Stimulated activated CD8-positive, alpha-beta memory T cell treated with anti-CD3 and anti-CD28 coated beads, Interleukin-4, amount 100 ng/mL, for 1 hour (primary cell): ENCODE measurements at places on chromosomes 4 and X.
A peak's percentile ranks its signal among the peaks of the same experiment; 100 is the strongest.

DNA sequence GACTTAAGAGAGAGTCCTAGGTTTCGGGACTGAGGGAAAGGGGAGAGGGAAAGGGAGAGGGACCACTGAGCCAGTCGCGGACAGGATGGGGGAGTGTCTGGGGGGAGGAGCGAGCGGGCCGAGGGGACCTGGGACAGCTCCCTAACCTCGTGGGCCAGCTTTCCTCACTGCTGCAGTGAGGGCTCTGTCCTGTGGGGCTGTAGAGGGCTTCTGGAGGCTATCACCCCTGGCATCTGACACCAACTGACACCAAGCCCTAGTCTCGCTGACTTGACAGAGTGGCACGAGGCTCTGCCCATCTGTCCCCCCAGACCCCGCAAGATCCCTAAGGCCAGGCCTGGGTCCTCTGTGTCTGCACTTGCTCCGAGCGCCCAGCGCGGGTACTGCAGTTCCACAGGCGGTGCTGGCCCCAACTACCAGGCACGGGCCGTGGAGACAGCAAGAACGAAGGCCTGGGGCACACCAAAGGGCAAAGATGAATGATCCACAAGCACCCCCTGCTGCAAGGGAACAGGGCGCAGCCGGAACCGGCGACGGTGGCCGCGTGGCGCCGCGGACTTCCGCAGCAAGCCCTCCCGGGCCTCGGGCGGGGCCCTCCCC, 465 bp downstream of the HAUS7 start:
- no peak for DNase-seq

DNA sequence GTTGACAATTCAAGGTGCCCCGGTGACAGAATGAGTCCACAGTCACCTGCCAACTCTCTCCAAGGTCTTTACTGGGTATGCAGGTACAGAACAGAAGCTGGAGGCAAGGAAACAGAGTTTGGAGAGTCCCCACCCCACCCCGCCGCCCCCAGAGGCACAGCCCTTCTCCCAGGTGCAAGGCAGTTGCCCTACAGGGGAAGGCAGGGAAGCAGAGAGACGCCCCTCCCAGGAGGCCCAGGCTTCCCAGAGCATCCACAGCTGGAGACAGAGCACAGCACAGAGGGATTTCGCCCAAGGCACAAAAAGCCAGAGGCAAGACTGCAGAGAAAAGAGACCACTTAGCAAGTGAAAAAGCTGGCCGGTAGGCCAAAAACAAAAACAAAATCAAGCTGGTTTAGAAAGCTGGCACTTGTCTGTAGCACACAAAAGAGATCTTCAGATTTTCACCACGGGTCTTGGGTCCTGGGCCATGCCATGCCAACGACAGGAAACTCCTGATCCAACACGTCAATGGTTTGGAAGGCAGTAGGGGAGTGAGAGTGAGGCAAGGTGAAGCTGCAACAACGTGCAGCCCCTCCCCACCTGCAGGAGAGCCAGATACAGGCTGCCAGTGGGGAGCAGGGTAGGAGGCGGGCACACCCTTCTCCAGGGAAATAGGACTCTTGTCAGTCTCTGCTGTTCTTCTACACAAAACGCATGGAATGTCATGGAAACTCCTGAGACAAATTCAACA, 113.3 kb downstream of the AFAP1 start:
- DNase-seq: no peak

DNA sequence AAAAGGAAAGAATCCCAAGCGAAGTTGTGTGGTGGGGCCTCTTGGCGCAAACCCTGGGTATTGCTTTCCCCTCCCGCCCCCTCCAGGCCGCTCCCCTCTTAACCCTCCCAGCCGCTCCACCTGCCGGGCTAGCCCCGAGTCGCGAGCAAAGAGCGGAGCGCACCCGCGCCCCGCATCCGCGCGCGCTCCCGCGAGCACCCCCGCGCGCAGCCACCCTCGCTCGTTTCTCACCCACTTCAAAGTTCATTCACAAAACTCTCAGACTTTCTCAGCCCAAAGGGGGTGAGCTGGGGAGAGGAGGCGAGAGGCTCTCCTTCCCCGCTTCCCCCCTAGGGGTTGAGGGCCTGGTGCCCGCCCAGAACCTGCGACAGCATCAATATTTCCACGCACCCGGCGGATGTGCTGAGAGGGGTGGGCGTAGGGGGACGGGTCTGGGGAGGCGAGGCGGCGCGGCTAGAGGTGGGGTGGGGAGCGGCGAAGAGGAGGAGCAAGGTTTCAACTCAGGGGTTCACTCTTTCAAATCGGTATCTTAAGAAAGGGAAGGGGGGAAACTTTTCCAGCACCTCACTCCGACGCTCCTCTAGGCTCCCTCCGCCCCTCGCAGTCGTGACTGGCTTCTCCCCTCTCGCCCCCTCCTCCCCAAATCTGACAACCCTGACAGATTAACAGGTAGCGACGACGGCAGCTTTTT, 1.8 kb downstream of the MAML3 start:
- DNase-seq: peak; percentile 36

DNA sequence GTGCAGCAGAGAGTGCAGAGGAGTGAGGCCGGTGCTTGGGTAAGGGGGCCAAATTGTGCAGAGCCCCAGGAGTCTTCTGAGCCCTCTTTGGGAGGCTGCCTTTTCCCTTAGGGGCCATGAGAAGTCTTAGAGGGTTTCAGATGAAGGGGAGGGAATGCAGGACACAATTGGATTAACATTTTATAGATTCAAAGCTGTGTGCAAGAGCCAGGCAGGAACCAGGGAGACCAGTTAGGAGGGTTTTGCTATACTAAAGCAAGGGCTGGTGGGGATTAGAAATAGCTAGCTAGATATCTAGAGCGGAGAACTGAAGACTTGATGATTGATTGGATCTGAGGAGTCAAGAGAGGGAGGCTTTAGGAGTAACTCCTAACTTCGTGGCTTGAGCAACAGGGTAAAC, 49.5 kb upstream of the SETD7 start:
- DNase-seq: no peak

- DNase-seq: peak; percentile 3
These were observed 134.1 kb downstream of the OR13H1 start for GRCh38 chrX:131677655-131678628.

GRCh38 chr4:182578402-182578801, 335.2 kb downstream of the TENM3 start:
- no peak for DNase-seq

DNA sequence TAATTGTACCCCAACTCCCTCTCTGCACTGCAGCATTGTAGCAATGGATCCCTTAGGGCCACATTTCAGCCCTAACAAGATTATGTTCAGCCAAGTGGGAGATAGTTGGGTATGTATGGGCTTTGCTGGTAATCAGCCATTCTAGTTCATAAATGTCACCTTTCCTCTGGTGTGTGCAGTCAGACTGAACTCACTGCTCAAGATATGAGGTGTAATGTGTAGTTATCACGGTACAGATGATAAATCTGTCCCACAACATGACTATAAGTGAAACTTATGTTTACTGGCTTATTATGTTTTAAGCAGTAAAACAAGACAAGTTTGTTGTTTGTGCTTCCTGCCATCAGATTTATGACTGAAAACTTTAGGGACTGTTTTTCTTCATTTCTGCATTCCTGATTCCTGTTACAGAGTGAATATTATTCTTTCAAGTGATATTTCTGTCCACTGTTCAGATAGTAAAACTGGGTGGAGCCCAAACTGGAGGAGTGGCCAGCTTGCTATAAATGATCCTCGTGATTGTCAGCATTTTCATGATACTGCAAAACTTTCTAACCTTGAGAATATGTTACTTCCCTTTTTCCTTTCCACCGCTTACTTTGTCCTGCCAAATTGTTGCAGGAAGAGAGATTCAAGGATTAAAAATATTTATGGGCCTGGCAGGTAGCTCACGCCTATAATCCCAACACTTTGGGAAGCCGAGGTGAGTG, 44.9 kb downstream of the ANAPC4 start:
- no peak for DNase-seq

DNA sequence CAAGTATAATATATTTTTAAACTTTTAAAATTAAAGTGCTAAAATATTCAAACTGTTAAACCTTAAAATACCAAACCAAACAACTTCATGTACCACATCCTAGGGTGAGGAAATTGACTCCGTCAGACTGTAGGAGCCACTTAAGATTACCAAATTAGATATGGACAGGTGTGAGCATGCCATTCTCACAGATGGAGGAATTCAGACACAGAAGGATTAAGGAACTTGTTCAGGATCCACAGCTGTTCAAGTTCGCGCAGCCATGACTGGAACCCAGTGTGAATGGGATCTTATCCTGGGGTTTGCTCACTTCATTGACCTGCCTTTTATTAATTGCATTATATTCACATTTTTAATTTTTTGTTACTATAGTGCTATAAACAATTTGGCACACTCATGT, 224.9 kb upstream of the PCDH7 start:
- no peak for DNase-seq

DNA sequence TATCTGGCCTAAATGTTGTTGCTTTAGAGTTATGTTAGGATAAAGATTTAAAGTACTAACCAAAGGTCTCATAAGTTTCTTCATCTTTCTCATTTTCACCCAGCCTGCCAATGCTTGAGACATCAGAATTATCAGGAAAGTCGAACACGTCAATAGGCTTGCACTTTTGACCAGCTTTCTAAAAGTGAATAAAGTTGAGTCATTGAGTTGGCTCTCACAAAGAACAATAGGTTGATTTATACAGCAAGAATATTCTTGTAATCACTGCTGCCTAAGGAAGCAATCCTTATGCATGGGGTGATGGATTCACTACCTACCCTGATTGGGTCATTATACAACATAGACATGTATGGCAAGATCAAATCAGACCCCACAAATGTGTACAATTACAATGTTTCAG, 5.0 kb downstream of the CENPU start:
- DNase-seq: no peak

- no peak for DNase-seq
These were observed 30.6 kb downstream of the PTTG2 start for GRCh38 chr4:37990731-37991245.

- DNase-seq: no peak
These were observed 1015.7 kb downstream of the DMD start for GRCh38 chrX:32195611-32196010.

DNA sequence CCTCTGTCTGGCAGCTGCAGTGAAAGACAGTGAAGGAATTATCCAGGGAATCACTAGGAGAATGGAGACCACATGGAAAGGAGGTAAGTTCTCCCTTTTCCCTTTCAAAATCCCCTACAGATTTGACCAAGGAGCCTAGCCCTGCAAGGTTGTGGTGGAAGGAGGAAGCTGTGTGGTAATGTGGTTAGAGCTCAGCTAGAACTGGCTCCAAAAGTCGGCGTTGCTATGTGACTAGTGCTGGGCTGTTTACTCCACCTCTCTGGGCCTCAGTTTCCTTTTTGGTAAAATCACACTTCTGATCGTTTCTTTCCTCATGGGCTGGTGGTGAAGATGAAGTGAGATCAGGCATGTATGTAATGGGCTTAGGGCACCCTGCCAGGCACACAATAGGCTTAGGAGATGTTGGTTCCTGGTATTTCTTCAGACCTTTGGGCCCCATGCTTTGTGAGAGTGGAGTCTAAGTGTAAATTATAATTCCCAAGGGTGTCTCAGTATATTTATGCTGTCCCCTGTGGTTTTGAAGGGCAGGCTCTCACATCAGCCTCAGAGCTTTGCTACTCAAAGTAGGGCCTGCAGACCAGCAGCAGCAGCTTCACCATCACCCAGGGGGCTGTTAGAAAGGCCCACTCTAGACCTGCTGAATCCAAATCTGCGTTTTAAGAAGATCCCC, 183.7 kb upstream of the BCOR start:
- DNase-seq: no peak

- DNase-seq: no peak
These were observed at the start of gene SEL1L3 for GRCh38 chr4:25862411-25863346. Gene SEL1L3, minus strand, starts transcription at chr4:25862988. Its CDS starts 152 bp downstream, at chr4:25862836.

- DNase-seq: no peak
These were observed 116.4 kb downstream of the ZNF827 start for GRCh38 chr4:145822181-145822580.

DNA sequence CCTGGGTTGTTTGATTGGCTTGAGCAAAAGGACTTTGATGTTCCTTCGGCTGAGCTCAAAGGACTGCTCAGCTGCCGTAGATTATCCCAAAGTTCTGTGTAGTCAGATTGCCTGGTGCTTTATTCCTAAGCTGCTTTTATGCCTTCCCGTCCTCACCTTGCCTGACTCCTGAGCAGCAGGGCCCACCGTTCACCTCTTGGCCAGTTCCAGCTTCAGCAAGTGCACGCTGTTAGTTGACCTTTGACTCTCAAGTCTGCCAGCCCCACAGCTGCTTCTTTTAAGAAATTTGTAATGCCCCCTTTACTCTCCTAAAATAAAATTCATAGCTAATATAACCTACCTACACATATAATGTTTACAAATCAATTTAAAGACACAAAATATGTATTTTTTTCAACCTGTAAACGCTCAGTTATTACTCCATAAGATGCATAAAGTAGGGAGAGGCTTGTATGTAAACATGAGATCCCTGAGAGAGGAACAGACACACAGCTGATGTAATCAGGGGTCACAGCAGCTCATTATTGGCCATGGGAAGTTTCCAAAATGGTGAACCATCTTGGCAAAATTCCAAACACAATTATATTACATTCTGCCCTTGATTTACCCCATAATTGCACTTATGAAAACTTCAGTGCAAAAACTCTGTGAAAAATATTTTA, 28.6 kb downstream of the UCHL1 start:
- DNase-seq: no peak

GRCh38 chr4:43987331-43987944, 461.2 kb downstream of the KCTD8 start:
- DNase-seq: no peak

GRCh38 chrX:102154900-102155805, 624 bp downstream of the BEX5 start:
- no peak for DNase-seq

DNA sequence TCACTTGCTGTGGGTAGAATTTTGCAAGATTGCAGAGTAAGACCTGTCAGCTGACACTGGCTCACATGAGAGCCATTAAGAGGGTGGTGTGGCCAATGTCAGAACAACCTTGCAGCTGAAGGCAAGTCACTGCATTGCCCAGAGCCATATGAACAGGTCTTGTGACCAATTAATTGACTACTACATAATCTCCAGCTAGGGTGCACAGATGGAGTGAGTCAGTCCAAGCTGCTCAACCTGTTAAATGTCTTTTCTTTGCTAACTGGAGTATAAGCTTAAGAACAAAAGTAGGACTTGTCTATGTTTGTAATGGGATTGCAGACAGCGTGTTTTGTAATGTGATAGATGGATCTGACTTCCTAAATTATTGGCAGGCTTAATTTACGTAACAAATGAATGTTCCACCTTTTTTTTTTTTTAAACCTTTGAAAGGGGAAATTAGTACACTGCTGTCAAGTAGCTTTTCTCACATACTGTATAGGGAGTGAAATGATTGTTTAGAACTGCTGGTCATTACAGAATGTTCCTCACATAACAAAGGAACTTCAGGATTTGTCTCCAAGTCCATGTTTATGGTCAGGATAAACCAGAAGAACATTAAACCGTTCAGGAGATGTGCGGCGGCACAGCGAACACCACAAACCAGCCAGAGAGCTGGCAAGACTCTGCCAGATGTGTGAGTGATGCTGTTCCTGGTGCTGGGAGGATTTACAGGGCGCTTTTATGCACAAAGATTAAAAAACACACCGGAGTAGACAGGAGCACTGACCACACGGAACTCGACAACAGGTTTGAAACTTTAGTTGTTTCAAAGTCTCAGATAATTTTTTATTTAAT, 37.0 kb downstream of the FNIP2 start:
- DNase-seq: no peak

GRCh38 chr4:122857160-122857559, 30.5 kb downstream of the FGF2 start:
- DNase-seq: no peak

GRCh38 chr4:53541577-53542206, 49.6 kb downstream of the LNX1 start:
- DNase-seq: no peak
